ENCODE measurements at places on chromosomes 1 and 21.

- no peak overlapping the region for H3K4me3 ChIP-seq
- H3K27ac ChIP-seq, result no peak overlapping the region
- no peaks in the 10 kb centered on the region for H3K36me3 ChIP-seq
- no peak for DNase-seq
Measured at GRCh38 chr1:112172294-112172882, 182.9 kb upstream of the KCND3 start.

DNA sequence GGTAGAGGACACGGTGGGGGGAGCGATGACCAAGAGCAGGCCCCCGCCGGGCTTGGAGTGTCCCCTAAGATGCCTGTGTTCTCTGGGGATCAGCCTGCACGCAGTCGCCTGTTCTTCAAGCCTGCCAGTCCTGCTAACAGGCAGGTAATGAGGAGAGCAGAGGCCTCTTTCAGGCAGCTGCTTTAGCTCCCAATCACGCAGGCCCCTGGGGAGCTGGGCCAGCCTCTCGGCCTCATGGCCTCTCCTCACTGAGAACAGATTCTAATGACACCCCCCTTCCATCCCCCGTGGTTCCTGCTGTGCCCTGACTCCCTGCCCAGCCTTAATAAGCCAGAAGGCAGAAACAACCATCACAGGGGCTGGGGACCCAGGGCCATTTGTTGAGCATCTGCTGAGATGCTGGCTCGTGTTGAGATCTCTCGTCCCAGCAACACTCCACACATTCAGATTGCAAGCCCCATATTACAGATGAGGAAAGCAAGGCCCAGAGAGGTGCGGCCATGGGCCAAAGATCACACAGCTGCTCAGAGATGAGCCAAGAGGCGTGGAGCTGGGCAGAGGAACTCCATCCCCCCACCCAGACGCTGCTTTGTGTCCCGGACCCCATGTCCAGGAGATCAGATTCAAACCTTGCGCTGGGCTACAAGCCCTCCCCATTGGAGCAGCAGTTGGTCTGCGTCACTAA, 71.6 kb upstream of the CASZ1 start:
- H3K27me3 ChIP-seq, result no peaks in the 10 kb centered on the region
- peaks cover 7% of the 10 kb centered on the region for H3K4me1 ChIP-seq
- H3K36me3 ChIP-seq, result no peaks in the 10 kb centered on the region
- DNase-seq, result no peak

DNA sequence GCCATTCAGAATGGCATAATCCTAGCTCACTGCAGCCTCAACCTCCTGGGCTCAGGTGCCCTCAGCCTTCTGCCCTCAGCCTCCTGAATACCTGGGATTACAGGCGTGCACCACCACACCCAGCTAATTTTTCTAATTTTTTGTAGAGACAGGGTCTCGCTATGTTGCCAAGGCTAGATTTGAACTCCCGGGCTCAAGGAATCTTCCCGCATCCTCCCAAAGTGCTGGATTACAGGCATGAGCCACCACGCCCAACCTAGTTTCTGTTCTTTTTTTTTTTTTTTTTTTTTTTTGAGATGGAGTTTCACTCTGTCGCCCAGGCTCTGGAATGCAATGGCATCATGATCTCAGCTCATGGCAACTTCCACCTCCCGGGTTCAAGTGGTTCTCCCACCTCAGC, 108.9 kb downstream of the LACTBL1 start:
- H3K36me3 ChIP-seq, result no peaks in the 10 kb centered on the region
- H3K4me1 ChIP-seq, result no peaks in the 10 kb centered on the region
- no peaks in the 10 kb centered on the region for H3K27me3 ChIP-seq
- H3K4me3 ChIP-seq, result no peak overlapping the region

GRCh38 chr1:7365706-7366105, 405.4 kb upstream of the VAMP3 start:
- no peak overlapping the region for H3K4me3 ChIP-seq
- no peaks in the 10 kb centered on the region for H3K27me3 ChIP-seq
- DNase-seq, result no peak

GRCh38 chr1:94061513-94062443, 59.2 kb downstream of the ABCA4 start:
- no peak overlapping the region for H3K27ac ChIP-seq
- H3K27me3 ChIP-seq, result no peaks in the 10 kb centered on the region
- H3K4me3 ChIP-seq, result no peak overlapping the region
- H3K4me1 ChIP-seq, result no peaks in the 10 kb centered on the region

- no peak overlapping the region for H3K27ac ChIP-seq
- no peaks in the 10 kb centered on the region for H3K27me3 ChIP-seq
- no peaks in the 10 kb centered on the region for H3K4me1 ChIP-seq
- no peak for DNase-seq
Measured at GRCh38 chr1:211420389-211420788, 71.6 kb downstream of the RD3 start.

DNA sequence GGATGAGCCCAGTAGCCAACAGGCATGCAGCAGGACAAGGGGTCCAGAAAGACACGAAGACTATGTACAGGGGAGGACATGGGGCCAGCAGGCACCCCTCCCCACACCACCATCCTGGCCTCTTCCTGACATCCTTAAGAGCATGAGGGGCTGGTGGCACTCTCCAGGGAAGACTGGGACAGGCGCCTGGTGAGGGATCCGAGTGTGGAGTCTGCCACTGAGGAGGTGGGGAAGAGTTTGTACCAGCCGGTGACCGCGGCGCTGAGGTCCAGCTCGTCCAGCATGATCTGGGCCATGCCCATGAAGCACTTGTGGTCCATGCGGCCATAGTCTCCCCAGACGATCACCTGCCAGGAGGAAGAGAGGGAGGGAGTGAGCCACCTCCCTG, 39.1 kb downstream of the RIMS3 start:
- peaks cover 21% of the 10 kb centered on the region for H3K4me1 ChIP-seq
- H3K4me3 ChIP-seq, result no peak overlapping the region
- no peak overlapping the region for H3K27ac ChIP-seq
- H3K27me3 ChIP-seq, result no peaks in the 10 kb centered on the region
- no peak for DNase-seq
- H3K36me3 ChIP-seq, result no peaks in the 10 kb centered on the region
